ENCODE measurements at places on chromosomes 4 and X.

DNA sequence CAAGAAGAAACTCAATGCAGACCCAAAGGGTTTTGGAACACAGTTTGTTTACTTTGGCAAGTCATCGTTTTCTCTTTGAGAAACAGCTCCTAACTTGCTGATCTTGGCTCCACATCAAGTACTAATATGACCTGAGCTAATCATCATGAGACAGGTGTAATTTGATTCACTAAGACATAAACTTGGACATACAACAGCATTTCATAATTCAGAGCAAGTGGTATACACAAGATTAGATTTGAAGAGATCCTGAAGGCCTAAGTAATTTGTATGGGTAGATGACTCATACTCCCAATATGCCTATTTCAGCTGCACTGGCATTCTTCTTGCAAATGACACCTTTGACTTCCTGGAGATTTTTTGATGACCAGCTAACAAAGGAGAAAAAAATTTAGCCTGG lies 1521.7 kb downstream of the RPA4 start:
- no peak for DNase-seq

DNA sequence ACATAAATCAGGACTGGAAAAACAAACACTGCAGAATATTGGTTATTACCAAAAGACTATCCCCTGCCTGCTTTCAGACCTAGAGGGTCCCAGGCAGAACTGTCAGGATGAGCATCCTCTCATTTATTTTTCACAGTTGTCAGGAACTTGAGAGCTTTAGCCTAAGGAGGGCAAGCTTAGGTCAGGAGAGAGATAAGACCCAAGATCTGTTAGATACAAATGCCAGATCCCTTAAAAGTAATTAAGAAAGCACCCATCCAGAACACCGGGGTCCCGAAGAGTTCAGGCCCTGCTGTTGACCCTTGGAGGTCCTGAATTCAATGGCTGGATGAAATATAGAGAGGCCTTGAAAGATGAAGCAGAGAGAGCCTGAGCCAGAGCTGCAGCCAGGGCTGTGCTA lies 5.9 kb upstream of the MAGEB3 start:
- DNase-seq = no peak

- no peak for DNase-seq
Measured at GRCh38 chrX:32397562-32398216, 813.7 kb downstream of the DMD start.

GRCh38 chr4:182885022-182885737 lies 32.0 kb downstream of the DCTD start:
- no peak for DNase-seq

DNA sequence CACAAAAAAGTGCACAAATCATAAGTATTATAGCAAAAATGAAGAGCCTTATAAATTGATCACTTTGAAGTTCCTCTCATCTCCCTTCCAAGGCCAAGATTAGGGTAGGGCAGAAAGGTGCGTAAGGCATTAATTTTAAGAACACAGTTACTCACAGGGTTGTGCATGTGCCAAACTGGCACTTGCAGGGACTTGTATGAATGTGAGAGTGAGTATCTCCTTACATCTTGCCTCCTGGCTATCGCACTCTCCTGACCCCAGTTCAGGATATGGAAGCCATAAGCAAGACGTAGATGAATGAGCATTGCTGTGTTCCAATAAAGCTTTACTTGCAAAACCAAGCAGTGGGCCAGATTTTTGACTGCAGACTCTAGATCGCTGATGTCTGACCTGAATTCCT lies 510.1 kb upstream of the AADAT start:
- DNase-seq = no peak

DNA sequence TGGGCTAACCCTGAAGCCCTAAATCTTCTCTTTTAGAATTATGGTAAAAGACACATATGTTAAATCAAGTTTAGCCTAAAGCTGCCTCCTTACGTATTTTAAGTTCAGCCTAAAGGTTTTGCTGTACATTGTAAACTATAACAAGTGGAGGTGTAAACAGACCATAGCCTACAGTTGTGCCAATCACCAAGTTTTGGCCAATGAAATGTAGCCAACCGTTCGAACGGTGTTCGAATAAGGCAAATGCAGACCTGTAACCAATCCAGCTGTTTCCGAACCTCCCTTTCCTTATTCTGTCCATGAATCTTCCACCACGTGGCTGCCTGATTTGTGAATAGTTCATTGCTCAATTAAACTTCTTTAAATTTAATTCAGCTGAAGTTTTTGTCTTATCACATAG lies 52.1 kb upstream of the TBC1D9 start:
- DNase-seq = no peak

GRCh38 chr4:164212134-164212533 lies 541.8 kb upstream of the SMIM31 start:
- no peak for DNase-seq

DNA sequence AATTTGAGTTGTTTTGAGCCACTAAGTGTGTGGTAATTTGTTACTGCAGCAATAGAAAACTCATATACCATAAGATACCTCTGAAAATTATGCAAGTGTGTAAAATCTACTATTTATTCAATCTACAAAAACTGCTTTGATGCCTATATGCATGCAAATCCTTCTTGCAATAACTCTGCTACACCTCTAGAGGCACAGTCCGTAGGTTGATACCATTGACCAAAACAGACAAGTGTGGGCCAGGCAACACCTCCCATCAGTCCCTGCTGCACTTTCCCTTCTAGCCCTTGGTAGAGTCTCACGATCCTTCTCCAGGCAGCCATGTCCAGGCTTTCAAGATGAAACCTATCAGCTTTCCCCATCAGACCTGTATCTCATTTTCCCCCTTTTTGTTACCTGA lies 48.8 kb upstream of the FAM9A start:
- no peak for DNase-seq

GRCh38 chrX:115068896-115069295 lies 51.5 kb upstream of the IL13RA2 start:
- no peak for DNase-seq

- DNase-seq = peak; percentile 90
Measured at GRCh38 chr4:42656944-42657792, at the start of gene ATP8A1. Gene ATP8A1 (minus strand): TSS chr4:42657105. CDS start chr4:42656873, 232 bp downstream.

GRCh38 chr4:168361365-168362024 lies 42.9 kb upstream of the DDX60 start:
- DNase-seq = no peak
